Germinal center (tissue), 1 donor: ENCODE measurements at places on chromosomes 5 and 9.

GRCh38 chr9:74953235-74953751 is 581 bp upstream of the C9orf40 start:
- no peak for DNase-seq

GRCh38 chr9:120187758-120188157 is 392.2 kb downstream of the CDK5RAP2 start:
- no peak for DNase-seq

DNA sequence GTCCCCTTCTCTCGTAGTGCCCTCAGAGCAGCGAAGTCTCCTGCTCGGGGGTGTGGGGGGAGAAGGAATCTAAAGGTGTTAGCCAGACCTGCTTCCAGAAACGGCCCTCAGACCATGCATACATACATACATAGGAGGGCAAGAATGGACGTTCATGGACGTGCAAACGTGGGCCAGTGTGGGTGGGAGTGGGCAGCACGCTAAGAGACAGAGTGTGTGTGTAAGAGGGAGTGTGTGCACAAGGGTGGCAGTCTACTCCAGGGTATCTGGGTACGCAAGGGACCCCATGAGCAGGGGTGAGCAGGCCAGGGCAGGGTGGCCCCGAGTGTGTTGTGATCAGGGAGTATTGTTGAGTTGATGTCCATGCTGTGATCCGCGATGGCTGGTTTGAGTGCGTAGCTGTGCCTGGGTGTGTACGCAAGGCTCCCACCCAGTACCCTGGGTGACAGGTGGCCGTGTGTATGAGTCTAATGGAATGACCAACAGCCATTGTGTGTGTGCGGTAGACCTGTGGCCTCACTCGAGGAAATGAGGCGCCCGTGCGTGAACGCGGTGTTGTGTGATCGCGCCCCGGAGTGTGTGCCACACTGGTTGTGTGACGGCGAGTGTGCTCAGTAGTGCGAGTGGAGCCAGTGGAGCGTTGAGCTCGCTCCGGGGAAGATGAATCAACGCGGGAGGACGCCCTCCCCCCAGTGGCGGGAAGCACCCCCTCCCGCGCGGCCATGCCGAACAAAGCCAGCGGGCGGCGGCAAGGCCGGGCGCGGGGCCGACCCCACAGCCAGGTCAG is 826 bp downstream of the GPRIN1 start:
- no peak for DNase-seq

- DNase-seq, result peak; percentile 25
These were observed 215.5 kb downstream of the PDZD2 start for GRCh38 chr5:31854181-31855133.

- DNase-seq, result no peak
These were observed 521.7 kb downstream of the HINT1 start for GRCh38 chr5:130643321-130643720.

DNA sequence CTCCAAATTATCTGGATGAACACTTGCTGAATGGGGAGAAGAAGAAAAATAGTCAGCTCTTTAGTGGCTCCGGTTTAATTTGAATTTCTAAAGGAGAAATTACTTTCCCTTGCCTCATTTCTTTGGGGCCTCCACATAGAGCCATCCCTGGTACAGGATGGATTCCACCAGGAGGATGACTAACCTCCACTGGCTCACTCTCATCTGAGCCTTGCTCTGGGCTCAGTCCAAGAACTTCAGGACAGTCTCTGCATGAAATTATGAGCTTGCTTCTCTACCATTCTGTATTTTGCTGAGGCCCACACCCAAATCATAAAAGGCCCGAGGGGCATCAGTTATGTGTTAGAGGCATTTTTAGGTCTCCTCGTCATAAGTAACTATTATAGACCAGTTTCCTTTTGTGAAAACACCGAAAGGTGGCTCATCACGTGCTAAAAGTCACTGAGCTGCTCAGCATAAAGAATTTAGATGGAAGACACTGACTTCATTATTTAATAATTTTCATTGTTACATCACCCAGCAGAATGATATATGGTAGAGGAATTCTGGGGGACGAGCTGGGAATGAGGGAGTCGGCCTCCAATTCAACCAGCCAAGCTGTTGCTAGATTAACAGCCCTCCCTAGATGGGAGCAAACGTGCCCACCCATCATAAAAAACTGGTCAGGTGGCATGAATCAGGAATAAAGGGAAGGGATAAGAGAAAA is 222.1 kb downstream of the TARS1 start:
- no peak for DNase-seq

GRCh38 chr5:16418471-16418922 is 47.1 kb downstream of the ZNF622 start:
- DNase-seq, result no peak

GRCh38 chr9:137881591-137882505 is 4.3 kb downstream of the CACNA1B start:
- DNase-seq, result no peak

DNA sequence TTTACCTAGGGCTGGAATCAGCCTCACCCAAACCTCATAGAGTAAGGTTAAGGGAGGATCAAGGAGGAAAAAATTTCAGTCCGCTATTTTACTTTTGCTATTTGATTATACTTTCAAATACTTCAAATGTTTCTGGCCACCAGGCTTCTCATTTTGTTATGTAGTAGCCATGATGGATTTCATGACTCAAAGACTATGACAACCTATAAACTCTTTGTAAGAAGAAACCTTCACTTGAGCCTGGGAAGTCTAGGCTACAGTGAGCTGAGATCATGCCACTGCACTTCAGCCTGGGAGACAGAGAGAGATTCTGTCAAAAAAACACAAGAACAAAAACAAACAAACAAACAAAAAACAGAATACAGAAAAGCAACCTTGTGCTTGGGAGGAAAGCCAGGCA is 293.6 kb upstream of the TNC start:
- no peak for DNase-seq

DNA sequence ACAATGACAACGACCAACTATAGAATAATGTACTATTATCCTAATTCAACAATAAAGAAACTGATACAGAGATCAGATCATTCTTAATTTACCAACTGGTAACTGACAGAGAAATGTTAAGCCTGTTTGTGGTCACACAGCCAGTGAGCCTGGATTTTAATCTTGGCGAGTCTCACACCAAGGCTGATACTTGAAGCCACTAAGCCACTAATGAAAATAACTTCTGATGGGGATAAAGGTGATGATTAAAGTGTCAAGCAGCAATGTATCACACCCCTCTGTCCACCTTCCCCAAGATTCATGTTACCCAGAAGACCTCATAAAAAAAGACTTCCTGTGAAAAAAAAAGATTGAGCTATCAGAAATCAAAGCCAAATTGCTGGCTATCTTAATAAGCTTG is 350.5 kb downstream of the SPOCK1 start:
- DNase-seq, result no peak

GRCh38 chr9:20253635-20254034 is 368.7 kb downstream of the MLLT3 start:
- no peak for DNase-seq

GRCh38 chr9:72415163-72415562 is 50.2 kb upstream of the ZFAND5 start:
- DNase-seq, result no peak

DNA sequence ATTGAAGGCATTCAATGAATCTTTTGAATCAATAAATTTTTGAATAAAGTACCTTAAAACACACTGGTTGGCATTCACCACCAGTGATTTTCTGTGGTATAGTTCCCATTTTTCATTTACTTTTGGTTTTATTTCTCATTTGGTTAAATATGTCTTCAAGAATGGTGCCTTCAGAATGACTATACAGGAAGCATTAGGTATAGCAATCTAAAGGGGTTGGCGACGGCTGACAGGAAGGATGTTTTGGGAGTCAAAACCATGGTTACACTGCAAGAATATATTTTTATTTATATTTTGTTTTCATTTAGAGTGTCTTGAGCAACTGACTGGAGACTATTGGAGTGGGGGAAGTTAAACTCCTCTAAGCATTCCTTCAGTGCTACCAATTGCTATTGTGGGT is 235.7 kb downstream of the HTR1A start:
- no peak for DNase-seq

- DNase-seq, result no peak
These were observed 37.1 kb upstream of the PRUNE2 start for GRCh38 chr9:76943054-76943453.

DNA sequence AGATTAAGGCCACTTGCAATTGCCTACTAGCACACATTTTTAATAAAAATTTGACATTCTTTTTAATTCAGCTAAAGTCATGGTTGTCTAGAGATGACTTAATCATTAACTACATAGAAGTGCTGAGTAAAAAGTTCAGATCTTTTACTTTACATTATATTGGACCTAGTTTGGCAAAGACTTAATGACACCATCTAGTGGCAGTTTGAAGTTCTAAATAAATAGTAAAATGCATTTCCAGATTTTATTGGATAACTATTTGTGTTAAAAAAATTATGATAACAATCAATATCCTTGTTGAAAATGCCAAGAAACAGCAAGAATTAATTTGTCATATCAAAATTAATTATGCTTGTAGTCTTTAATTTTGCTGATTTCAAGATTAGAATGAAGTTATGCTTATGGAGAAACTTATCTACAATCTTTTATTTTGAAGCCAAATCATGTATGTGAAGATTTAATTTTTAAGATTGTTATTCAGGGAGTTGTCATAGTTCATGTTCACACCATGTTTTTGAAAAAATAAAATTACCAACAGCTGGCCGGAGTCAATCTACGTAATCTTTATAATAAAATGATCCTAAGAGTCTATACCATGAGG is 69.6 kb upstream of the PJA2 start:
- DNase-seq, result no peak

DNA sequence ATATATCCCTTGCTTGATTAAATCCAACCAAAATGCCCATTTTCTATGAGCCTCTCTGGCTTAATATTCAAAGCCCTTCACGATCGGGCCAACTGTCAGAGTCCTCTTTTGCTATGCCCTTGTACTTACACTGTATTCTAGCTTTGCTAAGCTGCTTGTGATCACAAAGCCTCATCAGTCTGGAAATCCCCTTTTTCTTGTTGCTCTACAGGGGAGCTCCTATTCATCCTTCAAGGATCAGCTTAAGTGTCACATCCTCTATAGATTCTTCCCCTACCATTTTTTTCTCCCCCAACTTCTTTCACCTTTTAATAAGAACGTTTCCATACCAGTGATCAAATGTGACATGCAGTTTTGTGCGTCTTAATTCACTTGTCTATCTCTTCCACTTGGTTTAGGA is 450.4 kb upstream of the CHD1 start:
- no peak for DNase-seq

- DNase-seq, result no peak
These were observed 125.3 kb downstream of the ROR2 start for GRCh38 chr9:91824601-91825305.

DNA sequence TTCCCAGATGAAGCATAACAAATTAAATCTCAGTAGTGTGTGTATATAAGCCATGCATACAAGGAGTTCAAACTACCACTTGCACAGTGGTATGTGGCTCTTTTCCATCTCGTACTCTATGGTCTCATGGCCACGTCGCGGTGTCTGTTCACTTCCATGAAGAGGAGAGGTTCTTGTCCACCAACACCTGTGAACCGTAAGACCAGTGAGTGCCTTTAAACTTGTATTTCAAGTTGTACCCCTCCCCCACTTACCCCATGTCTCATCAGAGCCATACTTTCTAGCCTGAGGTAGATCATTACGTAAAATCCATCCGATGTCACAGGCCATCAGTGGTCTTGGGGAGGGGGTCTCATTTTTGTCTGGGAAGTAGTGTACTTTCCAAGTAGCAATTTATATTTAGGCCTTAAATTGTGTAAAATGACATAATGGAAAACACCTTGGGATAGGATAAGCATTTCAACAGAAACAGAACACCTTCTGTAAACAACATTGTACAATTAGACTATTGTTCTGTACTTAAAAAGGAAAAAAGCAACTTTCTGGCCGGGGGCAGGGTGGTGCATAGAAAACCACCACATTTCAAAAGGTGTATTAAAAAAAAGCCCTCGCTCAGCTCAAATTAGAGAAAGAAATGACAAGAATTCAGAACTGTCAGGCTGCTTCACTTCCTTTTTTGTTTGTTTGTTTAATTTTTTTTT is 163.0 kb downstream of the SMARCA2 start:
- no peak for DNase-seq

DNA sequence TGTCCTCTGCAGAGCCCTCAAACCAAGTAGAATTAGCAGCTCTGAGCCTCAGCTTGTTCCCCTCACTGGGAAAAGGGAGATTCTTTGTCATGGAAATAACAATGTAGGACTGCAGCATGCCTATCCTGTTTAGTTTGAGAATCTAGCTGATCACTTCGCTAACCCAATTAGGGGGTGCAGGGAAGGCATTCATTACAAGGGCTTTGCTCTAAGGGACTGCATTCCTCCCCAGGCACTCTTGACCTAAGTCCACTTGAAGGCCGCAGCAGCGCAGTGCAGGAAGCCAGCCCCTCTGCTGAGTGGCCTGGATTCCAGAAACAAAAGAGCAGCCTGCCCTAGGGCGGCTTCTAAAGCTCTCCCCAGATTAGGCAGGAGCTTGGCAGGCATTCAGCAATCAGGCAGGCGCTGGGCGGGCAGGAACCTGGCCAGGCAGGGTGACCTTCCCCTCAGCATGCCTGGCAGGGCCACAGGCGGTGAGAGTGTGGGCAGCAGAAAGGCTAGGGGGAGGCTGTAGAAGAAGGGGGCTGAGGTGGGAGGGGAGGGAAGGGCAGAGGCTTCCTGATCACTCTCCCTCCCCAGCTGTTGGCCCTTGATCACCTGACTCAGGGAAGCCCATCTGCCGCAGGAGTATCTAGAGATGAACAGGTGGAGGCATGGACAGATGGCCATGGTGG is 24.8 kb downstream of the CCNJL start:
- no peak for DNase-seq

GRCh38 chr5:90221951-90222350 is 187.6 kb downstream of the CETN3 start:
- no peak for DNase-seq

DNA sequence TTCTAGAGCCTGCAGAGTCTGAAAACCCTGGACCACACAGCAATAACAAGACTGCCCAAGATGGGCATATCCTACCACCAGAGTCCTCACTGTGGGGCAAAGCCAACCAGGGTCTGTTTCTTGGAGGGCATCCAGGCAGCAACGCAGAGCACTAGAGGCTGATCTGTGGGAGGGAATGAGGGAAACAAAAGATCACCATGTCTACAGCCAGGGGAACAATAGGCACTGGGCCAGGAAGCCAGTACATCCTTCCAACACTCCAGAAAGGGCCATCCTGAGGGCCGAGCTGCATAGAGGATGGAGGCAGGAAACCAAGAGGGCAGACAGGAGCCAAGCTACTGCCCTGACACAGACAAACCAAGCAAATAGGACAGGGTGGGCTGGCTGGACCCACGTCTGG is 416.1 kb upstream of the IRX4 start:
- no peak for DNase-seq

- no peak for DNase-seq
These were observed 20.7 kb downstream of the IFNE start for GRCh38 chr9:21461377-21461776.

- peak; percentile 54 for DNase-seq
These were observed 24.2 kb downstream of the PCDHGC5 start for GRCh38 chr5:141512911-141513626.

GRCh38 chr5:124866355-124867136 is 120.1 kb upstream of the ZNF608 start:
- DNase-seq, result no peak

- DNase-seq, result no peak
These were observed 88.3 kb downstream of the USP20 start for GRCh38 chr9:129923589-129923988.
